ENCODE measurements at places on chromosomes 7 and 10. TPM values are rescaled to one million over a fixed set of nuclear protein-coding genes. Genes with fewer than 3 reads are reported as not detected.

- no peak for DNase-seq
Observed at GRCh38 chr10:128001363-128001745, 94.5 kb downstream of the PTPRE start.

DNA sequence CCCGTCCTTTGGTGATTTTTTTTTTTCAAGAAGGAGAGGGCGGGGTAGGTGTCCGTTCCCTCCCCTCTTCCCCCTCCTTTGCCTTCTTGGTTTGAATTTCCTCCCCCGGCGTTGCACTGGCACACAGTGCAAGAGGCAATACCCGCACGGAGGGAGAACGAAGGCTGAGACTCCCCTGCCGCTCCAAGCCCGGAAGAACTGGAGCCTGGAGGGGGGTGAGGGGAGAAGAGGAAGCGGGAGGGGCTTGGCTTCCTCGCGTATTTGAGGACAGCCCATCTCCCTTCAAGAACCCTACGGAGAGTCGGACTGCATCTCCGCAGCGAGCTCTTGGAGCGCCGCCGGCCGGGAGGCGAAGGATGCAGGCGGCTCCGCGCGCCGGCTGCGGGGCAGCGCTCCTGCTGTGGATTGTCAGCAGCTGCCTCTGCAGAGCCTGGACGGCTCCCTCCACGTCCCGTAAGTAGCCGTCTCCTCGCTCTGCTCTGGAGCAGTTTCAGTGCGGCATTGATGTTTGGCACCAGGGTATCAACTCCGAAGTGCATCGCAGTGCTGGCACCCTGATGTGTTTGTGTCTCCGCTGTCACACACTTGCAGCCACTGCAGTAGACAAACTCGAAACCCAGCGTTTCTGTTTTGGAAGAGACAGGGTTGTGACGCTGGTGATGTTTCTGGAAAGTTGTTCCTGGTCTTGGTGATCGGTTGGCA is at the start of gene CNTNAP2:
Gene CNTNAP2 (plus strand): TSS at position 281 of the 702 bp plus-strand sequence. CDS start 76 bp downstream, at position 357.
- DNase-seq: peak; percentile 77

DNA sequence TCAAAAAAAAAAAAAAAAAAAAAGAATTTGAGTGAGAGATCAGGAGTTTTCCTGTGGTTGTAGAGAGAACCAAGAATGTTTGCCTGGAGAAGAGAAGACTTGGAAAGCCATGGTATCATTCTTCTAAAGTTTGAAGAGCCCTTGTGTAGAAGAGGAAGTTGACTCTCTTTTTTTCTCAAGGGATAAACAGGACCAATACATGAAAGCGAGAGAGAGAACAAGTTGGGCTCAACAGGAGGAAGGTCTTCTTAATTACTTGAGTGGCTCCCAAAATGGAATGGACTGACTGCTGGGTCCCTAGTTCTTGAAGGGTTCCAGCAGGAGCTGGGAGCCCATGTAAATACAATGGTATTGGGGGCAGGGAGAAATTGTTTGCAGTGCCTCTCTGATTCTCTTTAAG is 173.3 kb upstream of the ADO start:
- no peak for DNase-seq

DNA sequence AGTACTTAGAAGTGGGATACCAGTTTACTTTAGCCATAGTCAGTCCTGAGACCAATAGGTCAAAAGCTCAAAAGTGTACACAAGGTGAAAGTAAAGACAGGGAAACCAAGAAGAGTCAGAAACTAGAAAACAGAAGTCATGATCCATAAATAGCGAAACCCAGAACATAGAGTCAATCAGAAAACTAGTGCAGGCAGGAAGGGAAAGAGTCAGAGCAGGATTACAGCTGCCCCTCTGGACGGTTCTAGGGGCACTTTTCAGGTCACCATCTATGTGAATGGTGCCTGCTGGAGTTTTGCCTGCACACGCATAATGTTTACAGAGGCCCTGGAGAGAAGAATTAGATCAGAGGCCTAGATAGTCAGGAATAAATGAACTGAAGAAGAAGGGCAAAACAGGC is 22.4 kb upstream of the DMTF1 start:
- no peak for DNase-seq

Gene GRID2IP
- total RNA-seq: 1.2 TPM

DNA sequence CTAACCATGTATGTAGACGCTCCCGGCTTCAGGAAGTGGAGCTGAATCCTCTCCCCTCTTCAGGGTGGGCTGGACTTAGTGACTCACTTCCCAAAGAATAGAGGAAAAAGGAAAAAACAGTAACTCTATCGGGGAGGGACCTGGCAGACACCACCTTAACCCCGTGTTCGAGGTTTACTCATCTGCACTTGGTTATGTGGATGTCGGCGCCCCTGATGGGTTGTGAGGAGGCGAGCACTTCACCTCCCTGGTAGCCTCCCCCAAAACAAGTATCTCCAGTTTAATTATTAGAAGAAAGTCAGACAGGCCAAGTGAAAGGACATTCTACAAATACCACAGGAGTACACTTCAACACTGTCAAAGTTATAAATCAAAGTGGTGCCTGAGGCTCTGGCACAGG is 559.7 kb downstream of the TCERG1L start:
- DNase-seq: no peak
